Posterior vena cava (tissue), 2 donors: ENCODE measurements at places on chromosomes 12 and 14. TPM values are rescaled to one million over a fixed set of nuclear protein-coding genes. Genes with fewer than 3 reads are reported as not detected.

DNA sequence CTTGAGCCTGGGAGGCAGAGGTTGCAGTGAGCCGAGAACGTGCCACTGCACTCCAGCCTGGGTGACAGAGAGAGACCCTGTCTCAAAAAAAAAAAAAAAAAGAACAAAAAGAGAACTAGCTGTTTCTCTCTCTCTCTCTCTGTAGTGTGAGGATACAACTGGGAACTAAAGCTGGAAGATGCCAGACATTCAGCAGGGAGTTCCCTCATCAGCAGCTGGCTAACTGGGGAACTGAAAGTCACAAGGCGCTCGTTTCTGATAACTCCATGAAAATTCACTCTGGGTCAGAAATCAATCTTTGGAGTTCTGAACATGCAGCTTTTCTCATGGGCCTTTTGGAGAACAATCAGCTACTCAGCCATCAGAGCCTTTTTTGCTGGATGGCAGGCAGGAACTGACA, 43.5 kb upstream of the MAP1LC3B2 start:
- no peak for DNase-seq

- no peak for DNase-seq
Measured at GRCh38 chr12:15244341-15244740, 23.1 kb upstream of the RERG start.

GRCh38 chr12:112796067-112796466, 4.5 kb downstream of the RPH3A start:
- no peak for DNase-seq

DNA sequence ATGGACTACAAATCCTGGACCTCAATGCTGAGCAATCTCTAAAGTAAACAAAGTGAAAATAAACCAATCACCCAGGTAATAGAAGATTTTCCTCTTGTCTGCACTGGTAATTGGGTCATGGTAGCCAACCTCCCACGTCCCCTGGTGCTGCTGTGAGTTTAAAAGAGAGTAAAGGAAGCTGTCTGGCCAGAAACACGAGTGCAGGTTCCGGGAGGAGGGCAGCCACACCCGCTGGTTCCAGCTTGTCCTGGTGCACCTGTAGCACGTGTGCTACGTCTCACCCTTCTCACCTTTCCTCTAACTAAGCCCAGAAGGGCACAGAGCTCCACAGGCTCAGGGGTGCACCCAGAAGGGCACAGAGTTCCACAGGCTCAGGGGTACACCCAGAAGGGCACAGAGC, 5.4 kb downstream of the CRACR2A start:
- DNase-seq: no peak

Gene TOMM20L
- total RNA-seq: not detected
